SW480 (cell line): ENCODE measurements at places on chromosomes 2 and 18.
A peak's percentile ranks its signal among the peaks of the same experiment; 100 is the strongest.

DNA sequence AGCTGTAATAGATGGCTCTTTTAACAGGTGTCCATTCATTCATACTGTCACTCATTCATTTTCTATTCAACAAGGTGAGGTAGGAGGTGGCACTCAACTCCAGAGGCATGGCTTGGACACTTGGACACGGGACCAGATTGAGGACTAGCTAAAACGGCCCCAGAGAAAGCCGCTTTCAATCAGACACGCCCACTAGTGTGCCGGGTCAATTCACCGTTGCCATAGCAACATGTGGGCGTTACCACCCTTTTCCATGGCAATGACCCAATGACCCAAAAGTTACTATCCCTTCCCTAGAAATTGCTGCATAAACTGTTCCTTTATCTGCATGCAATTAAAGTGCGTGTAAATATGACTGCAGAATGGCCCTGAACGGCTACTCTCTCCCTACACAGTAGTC, 49.2 kb upstream of the LGALSL start:
- no peak for DNase-seq

- DNase-seq = no peak
Measured at GRCh38 chr2:20182241-20182931, 42.5 kb downstream of the SDC1 start.

GRCh38 chr18:57089702-57090101, 57.2 kb upstream of the BOD1L2 start:
- DNase-seq = peak; percentile 15

DNA sequence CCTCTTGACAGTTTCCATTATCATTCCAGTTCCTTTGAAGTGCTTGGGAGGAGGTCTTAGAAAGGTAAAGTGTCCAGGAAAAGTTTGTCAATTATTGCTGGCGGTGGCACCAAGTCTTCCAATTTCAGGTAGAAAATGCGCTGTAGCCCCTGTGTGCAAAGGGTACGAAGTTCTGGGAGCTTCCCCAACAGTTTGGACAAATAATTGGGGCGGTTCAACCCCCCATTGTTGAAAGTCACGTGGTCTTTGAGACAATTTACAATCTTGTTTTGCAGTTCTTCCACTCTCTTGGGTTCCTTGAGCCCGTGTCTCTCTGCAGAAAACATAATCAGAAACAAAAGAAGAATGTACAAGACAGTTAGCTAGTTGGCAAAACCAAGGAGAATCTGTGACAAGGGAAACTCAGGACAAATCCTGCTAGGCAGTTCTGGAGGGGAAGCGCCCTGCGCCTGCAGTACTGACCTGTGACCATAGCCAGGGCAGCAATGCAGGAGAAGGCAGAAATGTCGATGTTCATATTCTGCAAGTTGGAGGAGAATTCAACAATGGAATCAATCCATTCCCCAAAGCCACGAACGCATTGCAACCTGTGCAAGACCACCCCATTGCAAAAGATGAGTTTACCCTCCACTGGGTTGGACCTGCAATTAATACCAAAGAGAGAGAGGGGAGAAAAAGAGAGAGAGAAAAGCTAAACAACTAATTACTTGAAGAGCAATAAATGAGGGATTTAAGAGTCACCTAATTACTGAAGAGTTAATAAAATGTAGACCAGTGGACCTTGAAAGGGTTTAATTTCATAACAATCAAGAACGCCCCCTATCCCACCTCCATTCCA, 6.6 kb downstream of the NR4A2 start:
- DNase-seq = no peak

DNA sequence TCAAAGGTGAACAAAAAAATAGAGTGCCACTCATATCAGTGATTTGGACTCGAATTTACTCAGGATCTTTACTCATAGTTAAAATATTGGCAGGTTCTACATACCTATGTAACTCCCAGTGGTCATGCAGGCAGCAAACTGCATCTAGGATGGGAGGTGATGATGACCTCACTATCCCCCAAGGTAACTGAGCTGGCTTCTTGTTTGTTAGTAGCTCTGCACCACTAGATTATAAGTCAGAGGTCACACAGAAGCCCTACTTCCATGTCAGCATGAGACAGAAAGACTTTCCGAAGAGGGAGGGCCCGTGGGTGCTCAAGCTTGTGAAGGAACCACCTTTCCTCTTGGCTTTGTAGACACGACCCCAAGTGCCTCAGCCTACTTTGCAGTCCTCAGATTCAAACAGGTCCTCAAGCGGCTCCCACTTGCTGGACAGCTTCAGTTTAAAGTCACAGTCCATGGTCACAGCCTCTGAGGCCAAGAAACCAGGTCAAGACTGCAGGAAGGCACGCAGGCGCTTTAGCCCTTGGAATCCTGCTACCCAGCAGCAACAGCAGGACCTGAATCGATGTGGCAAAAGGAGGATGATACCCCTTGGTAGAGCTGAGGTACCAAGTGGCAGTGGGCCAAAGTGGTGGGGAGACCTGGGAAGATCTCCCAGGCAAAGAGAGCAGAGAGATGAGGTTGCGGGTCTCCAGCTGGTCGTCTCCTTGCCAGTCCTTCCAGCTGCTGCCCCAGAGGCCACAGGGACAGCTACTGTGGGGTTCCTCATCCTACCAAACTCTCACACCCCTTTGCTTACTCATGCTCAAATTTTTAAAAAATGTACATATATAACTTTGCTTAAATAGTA, 4.3 kb downstream of the NTSR2 start:
- no peak for DNase-seq

DNA sequence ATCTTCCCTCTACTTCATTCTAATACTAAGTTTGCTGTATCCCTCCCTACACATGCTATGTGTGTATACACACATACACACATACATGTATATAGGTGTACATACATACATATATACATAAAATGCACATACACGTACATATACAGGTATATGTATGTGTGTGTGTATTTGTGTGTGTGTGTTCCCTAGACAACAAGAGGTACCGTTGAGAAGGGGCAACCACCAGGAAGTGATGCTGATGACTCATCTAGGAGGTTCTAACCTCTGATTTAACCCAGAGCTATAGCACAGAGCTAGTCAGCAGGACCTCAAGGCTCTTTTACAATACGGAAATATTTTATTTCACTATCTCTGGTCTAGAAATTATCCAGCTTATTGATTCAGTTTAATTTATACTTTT, 139.2 kb downstream of the LAMA3 start:
- peak; percentile 98 for DNase-seq

GRCh38 chr18:8601277-8602032, 7.8 kb upstream of the RAB12 start:
- no peak for DNase-seq

DNA sequence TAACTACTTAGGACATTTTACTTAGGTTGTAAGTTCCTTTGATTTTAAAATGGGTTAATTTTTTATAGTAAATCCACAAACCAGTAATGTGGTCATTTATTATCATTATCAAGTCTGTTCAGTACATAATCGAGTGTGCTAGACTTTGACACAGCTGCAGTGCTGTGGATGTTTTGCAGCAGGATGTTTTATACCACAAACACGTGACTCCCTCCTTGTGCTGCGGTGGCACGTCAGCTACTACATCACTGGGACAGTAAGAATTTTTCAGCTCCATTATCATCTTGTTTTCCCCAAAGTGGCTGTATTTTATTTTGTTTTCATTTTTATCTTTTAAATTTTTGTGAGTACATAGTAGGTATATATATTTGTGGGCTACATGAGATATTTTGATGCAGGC, 70.0 kb downstream of the ATP9B start:
- no peak for DNase-seq

DNA sequence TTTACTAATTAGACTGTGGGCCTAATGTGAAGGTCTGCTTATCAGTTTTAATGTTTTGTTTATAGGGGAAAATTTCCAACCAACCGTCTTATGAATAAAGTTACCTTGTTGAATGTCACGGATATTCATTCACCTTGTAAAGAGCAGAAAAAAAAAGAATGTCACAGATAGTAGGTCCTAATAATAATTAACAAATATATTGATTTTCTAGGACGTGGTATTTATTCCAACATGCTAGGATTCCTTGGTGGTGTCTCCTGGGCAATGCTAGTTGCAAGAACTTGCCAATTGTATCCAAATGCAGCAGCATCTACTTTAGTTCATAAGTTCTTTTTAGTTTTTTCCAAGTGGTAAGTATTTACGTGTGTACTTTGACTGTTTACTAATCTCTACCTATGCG, 23.4 kb downstream of the PAPOLG start:
- DNase-seq = no peak

- DNase-seq = no peak
Measured at GRCh38 chr2:238507836-238508235, 81.1 kb downstream of the ASB1 start.

GRCh38 chr2:51350100-51350499, 318.2 kb upstream of the NRXN1 start:
- DNase-seq = no peak

- DNase-seq = no peak
Measured at GRCh38 chr2:8408560-8409460, 273.0 kb upstream of the ID2 start.

GRCh38 chr18:24683925-24684324, 223.5 kb downstream of the HRH4 start:
- no peak for DNase-seq

- DNase-seq = no peak
Measured at GRCh38 chr2:134273256-134273983, 19.5 kb downstream of the MGAT5 start.

GRCh38 chr2:12719400-12720277, 2.9 kb downstream of the TRIB2 start:
- DNase-seq = peak; percentile 7

- no peak for DNase-seq
Measured at GRCh38 chr2:205590759-205591158, 91.5 kb upstream of the NRP2 start.

GRCh38 chr2:168278424-168278888, 31.1 kb upstream of the STK39 start:
- peak; percentile 28 for DNase-seq

GRCh38 chr2:132824716-132825115, 154.7 kb upstream of the LYPD1 start:
- peak; percentile 3 for DNase-seq

DNA sequence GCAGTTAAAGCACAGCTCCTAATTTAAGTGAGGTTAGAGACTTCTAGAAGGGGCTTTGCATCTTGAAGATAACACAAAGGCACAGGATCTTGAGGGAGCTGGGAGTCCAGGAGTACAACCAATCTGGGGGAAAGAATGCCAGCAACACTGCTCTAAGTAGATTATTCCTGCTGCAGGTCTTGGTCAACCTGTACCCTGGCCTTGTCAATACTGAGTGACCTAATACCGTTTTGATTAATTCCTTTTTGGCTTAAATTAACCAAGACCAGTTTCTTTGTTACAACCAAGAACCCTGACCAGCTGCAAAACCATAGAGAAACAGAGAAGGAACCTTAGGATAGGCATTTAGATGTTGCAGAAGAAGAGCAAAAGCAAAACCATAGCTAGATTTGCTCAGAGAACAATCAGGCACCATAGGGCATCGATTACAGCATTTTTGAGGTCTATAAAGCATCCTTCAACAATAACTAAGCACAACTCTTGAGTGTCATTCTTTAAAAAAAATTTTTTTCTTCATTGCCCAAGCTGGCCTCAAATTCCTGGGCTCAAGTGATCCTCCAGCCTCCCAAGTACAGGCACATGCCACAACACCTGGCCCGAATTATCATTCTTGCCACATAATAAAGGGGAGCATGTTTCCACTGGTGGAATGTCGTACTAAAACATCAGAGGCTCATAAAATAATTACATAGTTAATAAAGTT, 6.3 kb downstream of the STARD7 start:
- DNase-seq = no peak

DNA sequence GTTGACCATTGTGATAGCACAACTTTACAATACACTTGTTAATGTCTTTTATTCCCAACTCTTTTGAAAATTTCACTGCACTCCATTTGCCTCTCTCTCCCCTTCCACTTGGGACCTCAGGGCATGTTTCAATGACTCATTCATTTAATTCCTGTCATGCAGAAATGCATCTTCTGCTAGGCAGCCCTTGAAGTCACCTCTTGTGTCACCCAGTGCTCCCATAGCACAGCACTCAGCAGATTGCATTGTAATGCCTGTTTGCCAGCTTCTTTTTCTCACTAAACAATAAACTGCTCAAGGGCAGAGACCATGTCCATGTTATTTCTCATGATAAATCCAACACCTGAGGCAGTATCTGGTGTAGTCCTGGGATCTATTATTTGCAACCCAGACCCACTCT, 85.9 kb upstream of the ACSL3 start:
- no peak for DNase-seq

- no peak for DNase-seq
Measured at GRCh38 chr2:136693966-136694365, 71.4 kb upstream of the THSD7B start.

- no peak for DNase-seq
Measured at GRCh38 chr2:198385326-198385725, 580.9 kb downstream of the PLCL1 start.

DNA sequence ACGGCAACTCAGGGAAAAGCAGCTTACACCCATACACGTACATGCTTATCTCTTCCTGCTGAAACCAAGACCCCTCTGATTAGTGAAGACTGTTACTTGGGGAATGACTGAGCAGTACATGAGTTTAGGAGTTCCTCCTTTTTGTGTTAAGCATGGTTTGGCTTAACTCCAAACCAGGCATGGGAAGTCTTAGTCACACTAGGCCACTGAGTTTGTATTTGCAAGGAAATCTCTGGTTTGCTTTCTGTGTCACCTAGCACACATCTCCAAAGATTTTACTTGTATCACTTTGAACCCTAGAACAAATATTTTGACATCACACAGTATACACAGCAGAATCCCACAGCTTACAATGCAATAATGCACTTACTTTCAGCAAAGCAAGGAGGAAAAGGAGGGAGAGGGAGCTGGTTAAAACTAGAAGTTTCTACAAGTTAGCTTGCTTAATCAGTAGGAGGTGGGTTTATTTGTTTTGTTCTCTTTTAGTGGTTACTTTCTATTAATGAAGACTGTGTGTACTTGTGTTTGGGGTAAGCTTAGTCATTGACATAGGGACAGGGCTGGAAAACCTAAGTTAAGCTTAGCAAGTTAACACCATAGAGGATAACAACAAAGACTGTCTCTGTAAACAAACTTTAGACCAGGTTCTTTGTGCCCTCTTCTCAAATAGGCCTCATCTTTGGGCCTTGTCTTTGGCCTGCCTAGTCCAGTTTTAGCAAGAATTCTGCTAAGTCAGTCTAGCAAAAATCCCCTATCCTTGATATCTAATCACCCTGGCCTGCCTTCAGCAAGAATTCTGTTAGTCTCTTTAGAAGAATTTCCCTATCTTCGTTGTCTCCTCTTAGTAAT, 219.4 kb downstream of the MREG start:
- no peak for DNase-seq

- DNase-seq = no peak
Measured at GRCh38 chr2:40915651-40916050, 463.8 kb upstream of the SLC8A1 start.

- no peak for DNase-seq
Measured at GRCh38 chr2:232894746-232895145, 24.7 kb downstream of the SNORC start.

- DNase-seq = no peak
Measured at GRCh38 chr2:226208726-226209125, 590.9 kb downstream of the IRS1 start.
